ENCODE measurements at places on chromosomes 11 and 22.

DNA sequence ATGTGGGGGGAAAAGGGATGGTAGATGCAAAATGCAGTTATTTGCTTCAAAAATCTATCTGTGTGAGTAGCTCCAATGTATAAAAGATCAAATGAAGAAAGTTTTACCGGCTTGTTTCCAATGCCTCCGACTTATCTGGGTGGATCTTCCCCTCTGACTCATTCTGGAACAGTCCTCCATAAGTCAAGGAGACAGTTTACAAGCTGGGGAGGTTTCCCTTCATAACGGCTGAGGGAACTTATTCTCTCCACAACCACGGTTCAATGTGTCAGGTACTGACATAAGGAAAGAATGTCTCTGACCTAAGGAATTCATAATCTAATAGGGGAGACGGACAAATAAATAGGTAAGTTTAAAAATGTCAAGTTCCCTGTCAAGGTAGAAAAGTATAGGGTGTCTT lies 49.7 kb upstream of the BIRC3 start:
- DNase-seq, result no peak

GRCh38 chr11:18527512-18527911 lies 770 bp upstream of the TSG101 start:
- no peak for DNase-seq

GRCh38 chr11:2839395-2839943 lies 46.1 kb downstream of the CDKN1C start:
- DNase-seq, result no peak

- DNase-seq, result no peak
Measured at GRCh38 chr11:70952191-70952590, 300.2 kb downstream of the SHANK2 start.

GRCh38 chr11:101127197-101127698 lies 2.4 kb downstream of the PGR start:
- no peak for DNase-seq

Measured in activated T-cell treated with anti-CD3 and anti-CD28 coated beads for 24 hours (primary cell).